ENCODE measurements at places on chromosomes 5 and 9.

GRCh38 chr5:181052672-181053487 is 12.8 kb downstream of the BTNL9 start:
- DNase-seq, result no peak

- DNase-seq, result no peak
Measured at GRCh38 chr5:67033880-67034651, 162.5 kb downstream of the CD180 start.

DNA sequence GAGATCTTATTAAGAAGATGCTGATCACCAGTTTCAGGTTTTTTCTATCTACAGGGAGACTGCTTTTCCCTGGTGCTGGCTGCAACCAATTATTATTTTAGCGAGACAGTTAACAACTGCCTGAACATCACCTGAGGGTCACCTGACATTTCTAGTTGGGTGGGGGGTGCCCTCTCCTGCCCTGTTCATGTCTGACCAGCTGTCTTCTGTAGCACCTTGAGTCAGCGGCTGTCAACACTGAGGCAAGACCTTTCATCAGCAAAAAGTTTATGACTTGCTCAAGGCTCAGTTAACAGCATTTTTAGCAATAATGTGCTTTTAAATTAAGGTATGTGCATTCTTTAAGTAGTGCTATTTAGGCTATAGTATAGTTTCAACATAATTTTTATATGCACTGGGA is 58.0 kb downstream of the ADCY2 start:
- DNase-seq, result no peak

GRCh38 chr9:10168241-10168640 is 444.6 kb downstream of the PTPRD start:
- no peak for DNase-seq

DNA sequence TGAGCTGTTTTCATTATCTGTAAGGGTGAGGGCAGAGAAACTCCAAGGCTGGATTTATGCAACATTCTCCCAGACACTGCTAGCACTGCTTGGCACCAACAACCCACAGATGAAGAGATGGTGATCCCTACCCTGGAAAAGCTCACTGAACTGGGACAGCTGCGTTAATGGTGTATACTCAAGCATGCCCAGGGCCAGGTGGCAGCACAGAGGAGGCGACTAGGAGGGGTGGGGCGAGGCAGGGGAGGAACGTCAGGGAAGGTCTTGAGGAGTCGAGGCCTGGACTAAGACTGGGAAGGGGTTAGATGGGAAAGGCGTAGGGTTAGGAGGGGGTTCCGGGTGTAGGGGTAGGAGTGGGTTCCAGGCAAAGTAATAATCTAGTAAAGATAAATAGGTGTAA is 73.1 kb upstream of the TBC1D9B start:
- no peak for DNase-seq

- DNase-seq, result peak; percentile 34
Measured at GRCh38 chr9:109574061-109574882, 76.2 kb upstream of the PTPN3 start.

GRCh38 chr5:177596775-177597238 is 3.1 kb upstream of the B4GALT7 start:
- no peak for DNase-seq

Measured in GM10248 (cell line).